ENCODE measurements at places on chromosomes 12 and 14.

DNA sequence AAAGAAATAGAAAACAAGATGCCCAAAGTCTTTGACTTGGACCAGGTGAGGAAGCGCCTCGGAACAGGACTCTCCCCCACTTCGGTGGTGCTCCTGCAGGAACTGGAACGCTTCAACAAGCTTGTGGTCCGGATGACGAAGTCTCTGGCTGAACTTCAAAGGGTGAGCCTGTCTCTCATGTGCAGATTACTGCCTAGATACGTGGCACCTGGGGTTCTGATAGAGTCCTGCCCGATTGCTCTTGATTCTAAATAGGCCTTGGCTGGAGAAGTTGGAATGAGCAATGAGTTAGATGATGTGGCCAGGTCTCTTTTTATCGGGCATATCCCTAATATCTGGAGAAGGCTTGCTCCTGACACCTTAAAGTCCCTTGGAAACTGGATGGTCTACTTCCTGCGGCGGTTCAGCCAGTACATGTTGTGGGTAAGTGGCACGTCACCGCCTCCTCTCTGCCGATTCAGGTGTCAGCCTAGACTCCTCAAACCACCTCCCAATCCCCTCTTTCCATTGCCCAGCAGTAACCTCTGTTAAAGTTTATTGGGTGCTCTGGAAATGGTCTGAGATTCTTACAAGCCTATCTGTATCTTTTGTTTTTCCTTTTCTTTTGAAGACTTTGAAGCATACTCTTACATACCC lies 40.8 kb downstream of the CCDC92 start:
- H3K4me1 ChIP-seq = no peaks in the 10 kb centered on the region
- H3K36me3 ChIP-seq = no peaks in the 10 kb centered on the region
- no peak overlapping the region for H3K27ac ChIP-seq
- no peak for DNase-seq

DNA sequence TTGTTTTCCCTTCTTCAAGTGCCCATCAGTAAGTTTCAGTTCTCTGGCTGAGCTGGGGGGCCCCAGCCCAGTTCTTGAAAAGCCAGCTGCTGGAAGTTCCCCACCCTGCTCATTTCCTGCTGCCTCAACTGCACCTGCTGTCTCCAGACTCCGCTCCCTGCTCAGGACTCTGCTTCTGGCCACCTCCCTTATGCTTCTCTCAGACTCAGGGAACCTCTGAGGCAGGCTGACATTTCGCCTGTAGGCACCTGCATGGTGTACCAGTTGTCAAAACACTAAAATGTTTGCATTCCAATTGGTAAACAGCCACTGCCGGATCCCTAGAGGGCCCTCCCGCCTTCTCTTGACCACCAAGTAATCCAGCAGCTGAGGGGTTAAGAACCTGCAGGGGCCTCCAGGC lies 136.5 kb upstream of the VRK1 start:
- no peaks in the 10 kb centered on the region for H3K36me3 ChIP-seq
- H3K4me1 ChIP-seq = 0 out of 2 replicates have a peak, but pooled peaks cover 1% of the 10 kb centered on the region
- DNase-seq = no peak
- no peaks in the 10 kb centered on the region for H3K27me3 ChIP-seq
- H3K27ac ChIP-seq = no peak overlapping the region
- no peak overlapping the region for H3K4me3 ChIP-seq

- no peak for DNase-seq
- H3K4me1 ChIP-seq = no peaks in the 10 kb centered on the region
- no peaks in the 10 kb centered on the region for H3K36me3 ChIP-seq
- no peak overlapping the region for H3K27ac ChIP-seq
- H3K4me3 ChIP-seq = no peak overlapping the region
Observed at GRCh38 chr12:61272441-61272840, 987.8 kb upstream of the USP15 start.

GRCh38 chr12:59833408-59833807 lies 237.6 kb downstream of the SLC16A7 start:
- H3K27me3 ChIP-seq = no peaks in the 10 kb centered on the region
- H3K27ac ChIP-seq = no peak overlapping the region
- H3K4me1 ChIP-seq = no peaks in the 10 kb centered on the region
- H3K36me3 ChIP-seq = no peaks in the 10 kb centered on the region
- H3K4me3 ChIP-seq = no peak overlapping the region
- DNase-seq = no peak

DNA sequence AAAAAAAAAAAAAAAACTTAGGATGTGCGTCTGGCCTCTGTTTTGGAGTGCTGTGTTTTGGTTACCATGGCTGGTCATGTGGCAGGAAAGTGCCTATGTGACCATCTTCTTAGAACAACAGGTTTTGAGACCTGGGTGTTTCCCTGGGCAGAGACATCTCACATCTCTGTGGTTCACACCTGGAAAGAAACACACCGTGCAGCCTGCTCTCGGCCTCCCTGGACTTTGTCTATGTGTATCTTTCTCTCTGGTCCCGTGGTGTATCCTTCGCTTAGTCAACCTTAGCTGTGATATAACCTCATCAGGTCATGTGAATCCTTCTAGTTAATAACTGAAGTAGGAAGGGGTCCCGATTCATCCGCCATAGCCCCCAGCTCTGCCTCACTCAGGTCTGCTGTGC lies 22.6 kb downstream of the ACADS start:
- no peaks in the 10 kb centered on the region for H3K36me3 ChIP-seq
- H3K27me3 ChIP-seq = no peaks in the 10 kb centered on the region
- H3K27ac ChIP-seq = no peak overlapping the region
- no peaks in the 10 kb centered on the region for H3K4me1 ChIP-seq
- DNase-seq = no peak

DNA sequence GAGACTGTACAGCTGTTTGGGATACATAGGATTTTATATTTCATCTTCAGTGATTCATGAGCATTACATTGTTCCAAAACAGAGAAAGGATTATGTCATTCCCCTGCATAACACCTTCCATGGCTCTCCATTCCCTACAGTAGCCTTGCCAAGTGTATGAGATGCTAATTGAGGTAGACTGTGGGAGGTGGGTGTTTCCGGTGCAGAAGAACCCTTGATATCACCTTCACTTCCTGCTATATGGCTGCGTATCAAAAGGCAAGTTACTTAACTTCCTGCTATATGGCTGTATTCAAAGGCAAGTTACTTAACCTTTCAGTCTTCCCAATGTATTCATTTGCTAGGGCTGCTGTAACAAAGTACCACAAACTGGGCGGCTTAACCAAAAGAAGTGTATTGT lies 11.2 kb downstream of the FAR2 start:
- 0 out of 2 replicates have a peak, but pooled peaks cover under 1% of the 10 kb centered on the region for H3K4me1 ChIP-seq
- H3K27ac ChIP-seq = no peak overlapping the region
- H3K27me3 ChIP-seq = no peaks in the 10 kb centered on the region
- DNase-seq = no peak
- H3K36me3 ChIP-seq = no peaks in the 10 kb centered on the region
- H3K4me3 ChIP-seq = no peak overlapping the region

DNA sequence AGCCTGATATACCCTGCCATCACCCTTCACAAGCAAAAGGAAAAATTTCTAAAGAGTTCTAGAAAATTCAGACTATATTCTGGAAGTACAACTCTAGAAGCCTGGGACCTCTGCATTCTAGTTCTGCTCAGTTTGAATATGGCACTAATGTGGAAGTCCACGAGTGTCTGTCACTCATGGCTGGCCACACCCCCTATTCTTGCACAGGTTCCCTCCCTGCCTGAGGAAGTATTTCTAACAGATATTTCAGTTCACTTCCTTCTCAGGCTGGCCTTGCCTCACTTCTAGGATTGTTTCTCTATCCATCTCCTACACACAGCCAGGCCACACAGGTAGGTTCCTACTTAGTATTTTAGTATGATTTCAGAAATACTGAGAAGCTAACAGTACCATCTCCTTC lies 67.4 kb downstream of the PHLDA1 start:
- no peak overlapping the region for H3K4me3 ChIP-seq
- peaks cover 2% of the 10 kb centered on the region for H3K4me1 ChIP-seq
- no peak overlapping the region for H3K27ac ChIP-seq

DNA sequence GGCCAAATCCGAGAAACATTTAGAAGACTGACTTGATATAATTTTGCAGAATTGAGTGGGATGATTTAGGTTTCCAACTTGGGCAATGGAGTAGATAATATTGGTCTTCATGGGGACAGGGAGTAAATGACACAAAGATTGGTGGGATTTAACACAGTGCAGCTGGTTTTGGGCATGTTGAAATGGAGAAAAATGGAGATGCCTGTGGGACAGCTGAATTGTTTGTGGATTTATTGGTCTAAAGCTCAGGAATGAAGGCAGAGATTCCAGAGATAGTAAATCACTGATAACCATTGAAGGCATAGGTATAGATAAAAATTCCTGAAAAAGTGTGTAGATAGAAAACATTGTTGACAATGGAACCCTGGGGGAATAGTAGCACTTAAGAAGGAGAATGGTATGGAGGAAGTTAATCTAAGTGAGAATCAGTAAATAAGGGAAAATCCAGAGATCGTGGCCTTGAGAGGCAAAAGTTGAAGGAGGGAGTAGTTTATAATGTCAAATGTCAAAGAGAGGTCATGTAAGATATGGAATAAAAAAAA lies 120.9 kb upstream of the ATP2B1 start:
- H3K4me1 ChIP-seq = no peaks in the 10 kb centered on the region
- no peaks in the 10 kb centered on the region for H3K36me3 ChIP-seq
- DNase-seq = no peak
- H3K27me3 ChIP-seq = no peaks in the 10 kb centered on the region
- H3K27ac ChIP-seq = no peak overlapping the region

GRCh38 chr12:95532851-95533250 lies 18.4 kb downstream of the USP44 start:
- H3K36me3 ChIP-seq = peaks cover 16% of the 10 kb centered on the region
- peaks cover 4% of the 10 kb centered on the region for H3K4me1 ChIP-seq
- no peak overlapping the region for H3K4me3 ChIP-seq
- DNase-seq = no peak
- no peaks in the 10 kb centered on the region for H3K27me3 ChIP-seq

GRCh38 chr12:122097927-122098756 lies 19.6 kb downstream of the MLXIP start:
- H3K27me3 ChIP-seq = no peaks in the 10 kb centered on the region
- H3K4me3 ChIP-seq = no peak overlapping the region
- H3K27ac ChIP-seq = no peak overlapping the region
- H3K36me3 ChIP-seq = no peaks in the 10 kb centered on the region
- DNase-seq = no peak

DNA sequence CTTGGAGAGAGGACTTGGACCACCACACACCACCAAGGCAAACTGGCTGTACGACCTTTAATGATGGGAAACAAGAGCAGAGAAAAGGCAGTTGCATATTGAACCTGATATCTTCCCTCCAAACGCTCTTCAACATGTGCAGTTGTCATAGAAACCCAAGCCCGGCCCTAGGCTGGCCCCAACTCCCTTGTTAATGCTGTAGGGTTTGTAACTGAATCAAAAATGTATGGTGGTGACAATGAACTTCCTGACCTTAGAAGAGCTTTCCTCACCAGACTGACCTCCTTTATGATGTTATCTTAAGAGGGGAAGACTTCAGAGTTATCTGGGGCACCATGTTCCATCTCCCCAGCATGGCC lies 12.3 kb downstream of the APOLD1 start:
- no peak overlapping the region for H3K27ac ChIP-seq
- H3K36me3 ChIP-seq = no peaks in the 10 kb centered on the region
- H3K27me3 ChIP-seq = no peaks in the 10 kb centered on the region

DNA sequence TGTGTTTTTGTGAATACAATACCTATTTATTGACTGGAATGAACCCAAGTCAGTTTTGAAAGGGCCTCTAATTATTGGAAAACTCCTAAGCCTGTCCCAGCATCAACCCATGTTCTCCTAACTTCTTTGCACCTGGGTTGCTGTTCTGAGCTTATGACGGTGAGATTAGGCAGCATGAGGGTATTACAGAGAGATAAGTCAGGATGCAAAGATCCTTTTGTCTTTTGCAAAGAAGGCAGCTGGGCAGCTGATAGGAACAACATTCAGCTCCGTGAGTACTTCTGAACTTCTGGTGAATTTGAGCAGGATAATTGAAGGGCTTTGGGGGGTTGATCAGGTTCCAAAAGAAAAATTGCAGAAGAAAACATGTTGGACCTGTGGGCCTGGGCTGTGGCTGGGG lies at the start of gene PDE6H:
Gene PDE6H, plus strand, starts transcription at position 227 of the 400 bp plus-strand sequence. CDS start 4,971 bp downstream, outside the sequence.
- DNase-seq = no peak
- no peaks in the 10 kb centered on the region for H3K4me1 ChIP-seq
- no peak within 1 kb of the TSS for H3K27ac ChIP-seq

DNA sequence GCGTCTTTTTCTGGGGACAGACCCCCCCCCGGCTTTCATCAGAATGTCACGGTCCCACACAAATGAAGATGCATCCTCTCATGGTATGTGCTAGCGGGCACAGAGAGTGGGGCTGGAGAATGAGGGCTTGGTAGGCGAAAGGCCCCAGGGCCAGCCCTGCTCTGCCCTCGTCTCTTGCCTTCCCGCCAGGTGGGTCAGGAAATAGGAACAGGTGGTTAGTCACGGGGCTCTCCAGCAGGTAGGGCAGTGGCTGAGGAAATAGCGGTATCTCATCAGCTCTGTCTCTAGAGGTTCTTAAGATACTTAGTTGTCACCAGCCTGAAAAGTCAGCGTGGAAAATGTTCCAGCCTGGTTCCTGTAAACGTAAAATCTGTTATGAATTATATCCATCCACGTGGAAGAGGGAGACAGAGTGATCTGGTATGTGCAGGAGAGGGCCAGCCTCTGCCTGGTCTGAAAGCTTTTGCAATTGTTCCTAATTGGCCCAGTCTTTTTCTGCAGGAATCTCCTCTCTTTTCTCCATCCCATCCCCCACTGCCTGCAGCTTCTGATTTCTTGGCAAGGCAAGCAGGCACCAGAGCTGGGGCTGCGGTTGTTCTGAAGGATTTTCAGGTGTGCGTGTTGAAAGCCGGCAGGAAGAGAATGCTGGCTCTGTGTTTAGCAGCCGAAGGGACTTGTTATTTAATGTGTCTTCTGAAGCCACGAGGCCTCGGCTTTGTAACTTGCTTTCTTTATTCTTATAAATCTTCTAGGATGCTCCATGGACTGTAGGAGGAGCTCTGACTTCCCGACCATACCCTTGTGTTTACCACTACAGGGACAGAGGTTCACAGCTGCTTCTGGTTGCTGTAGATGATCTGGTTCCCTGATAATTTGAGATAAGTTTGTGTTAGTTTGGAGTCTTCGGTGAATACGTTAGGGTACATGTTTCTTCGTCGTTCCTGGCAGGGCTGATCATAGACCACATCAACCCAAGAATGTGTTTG lies 131.1 kb downstream of the CACNA1C start:
- no peaks in the 10 kb centered on the region for H3K27me3 ChIP-seq
- no peak overlapping the region for H3K4me3 ChIP-seq
- H3K36me3 ChIP-seq = no peaks in the 10 kb centered on the region
- H3K4me1 ChIP-seq = peaks cover 2% of the 10 kb centered on the region
- DNase-seq = no peak
- no peak overlapping the region for H3K27ac ChIP-seq

DNA sequence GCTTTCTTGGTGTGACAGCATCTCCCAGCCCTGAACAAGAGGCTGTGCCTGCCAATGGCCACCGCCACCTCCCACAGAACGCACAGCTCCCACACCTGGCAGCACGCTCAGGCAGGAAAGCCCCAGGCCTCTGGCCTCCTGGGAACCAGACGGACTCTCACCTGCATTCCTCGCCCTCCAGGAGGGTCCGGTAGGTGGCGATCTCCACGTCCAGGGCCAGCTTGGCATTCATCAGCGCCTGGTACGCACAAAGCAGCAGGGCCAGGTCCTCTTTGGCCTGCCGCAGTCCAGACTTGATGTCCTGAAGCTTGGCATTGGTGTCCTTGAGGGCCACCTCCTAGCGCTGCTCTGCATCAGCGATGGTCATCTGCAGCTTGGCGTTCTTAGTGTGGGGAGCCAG lies 12.1 kb upstream of the KRT77 start:
- H3K36me3 ChIP-seq = no peaks in the 10 kb centered on the region
- H3K4me3 ChIP-seq = no peak overlapping the region
- peaks cover 10% of the 10 kb centered on the region for H3K27me3 ChIP-seq
- peaks cover 2% of the 10 kb centered on the region for H3K4me1 ChIP-seq

GRCh38 chr14:29608861-29609260 lies 318.8 kb downstream of the PRKD1 start:
- no peak overlapping the region for H3K27ac ChIP-seq
- no peak for DNase-seq
- no peaks in the 10 kb centered on the region for H3K36me3 ChIP-seq
- H3K4me1 ChIP-seq = no peaks in the 10 kb centered on the region
- no peak overlapping the region for H3K4me3 ChIP-seq

Measured in iPS DF 6.9 (cell line).